ENCODE measurements at places on chromosomes 5 and 9.
A peak's percentile ranks its signal among the peaks of the same experiment; 100 is the strongest.

GRCh38 chr9:70947086-70947485, 174.3 kb downstream of the TRPM3 start:
- DNase-seq, result no peak

- DNase-seq, result no peak
Measured at GRCh38 chr9:109766351-109766750, 13.6 kb upstream of the PALM2AKAP2 start.

DNA sequence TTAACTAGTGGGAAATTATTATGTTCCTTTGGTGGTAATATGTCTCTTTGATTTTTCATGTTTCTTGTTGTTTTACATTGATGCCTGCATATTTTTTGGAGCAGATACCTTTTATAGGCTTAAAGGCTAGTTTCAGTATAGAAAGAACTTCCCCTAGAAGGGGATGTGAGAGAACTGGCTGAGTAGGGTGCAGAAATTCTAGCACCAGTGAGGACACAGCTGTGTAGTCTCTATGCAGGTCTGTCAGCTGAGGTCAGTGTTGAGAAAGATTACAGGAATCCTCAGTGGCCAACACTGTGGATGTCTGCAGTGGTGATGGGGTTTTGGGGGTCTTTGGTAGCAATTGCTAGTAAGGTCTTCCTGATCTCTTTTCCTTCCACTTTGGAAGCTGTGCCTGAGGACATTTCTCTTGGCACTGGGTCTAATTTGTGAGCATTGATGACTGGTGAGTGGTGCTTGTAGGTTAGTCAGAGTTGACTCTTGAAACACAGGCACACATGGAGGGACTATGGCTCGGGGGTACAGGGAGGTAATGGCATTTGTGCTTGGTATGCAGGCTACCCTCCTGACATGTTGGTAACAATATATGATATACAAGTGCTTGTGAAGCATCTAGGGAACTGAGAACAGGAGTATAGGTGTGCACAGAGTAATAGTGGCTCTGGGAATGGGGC, 221.4 kb downstream of the SPATA31D1 start:
- no peak for DNase-seq

GRCh38 chr9:135989722-135990467, 28.7 kb upstream of the UBAC1 start:
- peak; percentile 72 for DNase-seq

- DNase-seq, result peak; percentile 41
Measured at GRCh38 chr5:36944607-36945225, 68.1 kb downstream of the NIPBL start.

DNA sequence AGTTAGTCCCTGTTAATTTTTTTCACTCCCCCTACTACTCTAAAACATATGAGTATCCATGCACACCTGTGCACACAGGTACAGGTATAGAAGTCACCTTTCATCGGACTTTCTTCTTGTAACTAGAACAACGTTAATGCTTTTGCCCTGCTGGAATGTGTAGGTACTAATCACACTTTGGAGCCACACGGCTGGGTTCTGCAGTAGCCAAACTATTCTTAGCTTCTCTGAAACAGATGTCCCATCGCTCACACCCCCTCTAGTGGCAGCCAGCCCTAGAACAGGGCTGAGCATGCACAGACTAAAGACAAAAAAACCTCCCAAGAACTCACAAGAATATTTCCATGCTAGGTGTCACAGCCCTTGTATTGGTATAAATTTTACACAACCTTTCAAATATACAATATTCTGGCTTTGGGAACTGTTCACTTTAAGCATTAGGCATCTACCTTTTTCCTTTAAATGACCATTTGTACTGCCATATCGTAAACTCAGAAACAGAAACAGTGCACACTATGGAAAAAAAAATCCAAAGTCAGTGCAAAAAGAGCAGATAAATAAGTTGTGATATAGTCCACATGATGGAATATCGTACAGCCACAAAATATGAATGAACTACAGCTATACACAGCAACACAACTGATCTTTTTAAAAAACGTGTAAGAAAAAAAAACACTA, 64.0 kb downstream of the RETREG1 start:
- peak; percentile 60 for DNase-seq

- no peak for DNase-seq
Measured at GRCh38 chr9:18795947-18796671, 236.9 kb downstream of the SAXO1 start.

- no peak for DNase-seq
Measured at GRCh38 chr5:42767491-42768105, 11.0 kb downstream of the CCDC152 start.

DNA sequence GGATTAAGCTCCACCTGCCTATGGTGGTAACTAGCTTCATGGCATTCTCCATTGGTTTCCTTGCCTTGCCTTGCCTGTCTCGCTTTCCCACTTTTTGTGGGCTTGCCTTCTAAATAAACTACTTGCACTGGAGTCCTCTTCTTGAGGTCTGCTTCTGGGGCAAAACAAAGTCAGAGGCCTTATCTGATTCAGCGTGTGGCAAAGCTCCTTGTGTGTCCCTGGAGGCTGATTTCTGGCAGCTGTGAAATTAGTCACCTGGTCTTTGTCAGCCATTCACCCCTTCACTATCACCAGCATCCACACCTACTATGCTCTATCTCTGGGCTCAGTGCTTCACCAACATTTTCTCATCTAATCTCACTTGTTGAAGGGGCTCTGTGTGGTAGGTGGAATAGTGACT, 176.2 kb downstream of the SEC61B start:
- DNase-seq, result no peak

DNA sequence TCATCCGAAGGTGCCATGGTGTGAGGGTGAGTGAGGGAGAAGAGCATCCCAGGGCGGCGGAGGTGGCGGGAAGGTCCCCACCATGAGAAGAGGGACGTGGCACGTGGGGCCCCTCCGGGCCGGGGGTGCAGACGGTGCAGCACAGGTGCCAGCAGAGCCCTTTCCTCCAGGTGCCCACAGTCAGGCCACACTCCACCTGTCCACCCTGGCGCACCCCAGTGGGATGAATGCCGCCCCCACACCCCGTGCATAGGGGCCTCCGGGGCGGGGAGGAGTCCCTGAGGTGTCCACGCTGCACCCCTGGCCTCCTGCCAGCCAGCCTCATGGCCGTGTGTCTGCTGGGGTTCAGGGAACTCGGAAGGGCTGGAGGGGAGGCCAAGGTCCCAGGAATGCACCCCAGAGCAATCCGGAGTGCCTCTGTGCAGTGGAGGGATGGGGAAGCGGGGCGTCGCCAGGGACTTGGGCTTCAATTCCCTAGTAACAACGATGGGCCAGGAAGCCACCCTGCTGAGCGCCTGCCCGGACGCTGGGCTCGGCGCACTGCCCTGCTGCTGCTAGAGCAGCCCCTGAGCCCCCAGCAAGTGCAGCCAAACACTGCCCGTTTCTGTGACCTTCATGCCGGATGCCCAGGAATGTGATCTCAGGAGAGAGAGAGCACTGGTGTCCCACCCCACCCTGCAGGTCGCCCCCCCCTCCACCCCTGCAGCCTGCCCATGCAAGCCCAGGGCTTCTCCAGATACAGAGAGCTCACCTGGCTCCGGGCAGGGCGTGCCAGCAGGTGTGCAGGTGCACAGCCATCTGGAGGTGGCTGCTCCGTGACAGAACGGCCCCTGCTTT, 8.8 kb upstream of the NACC2 start:
- peak; percentile 78 for DNase-seq

DNA sequence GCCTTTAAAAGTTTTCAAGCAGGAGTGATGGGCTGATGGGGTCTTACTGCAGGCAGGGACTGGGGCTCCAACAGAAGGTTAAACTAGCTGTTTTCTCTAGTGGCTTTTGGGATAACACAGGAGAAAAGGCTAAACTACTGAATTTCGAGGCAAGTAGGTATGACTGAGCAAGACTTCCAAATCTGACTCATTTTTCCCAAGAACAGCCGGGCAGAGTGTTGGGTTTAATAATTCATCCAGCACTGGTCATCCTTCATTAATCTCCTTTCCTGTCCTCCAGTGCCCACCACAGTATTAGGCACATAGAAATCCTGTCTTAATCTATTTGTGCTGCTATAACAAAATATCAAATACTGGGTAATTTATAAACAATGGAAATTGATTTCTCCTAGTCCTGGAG, 20.5 kb downstream of the MSX2 start:
- DNase-seq, result no peak

DNA sequence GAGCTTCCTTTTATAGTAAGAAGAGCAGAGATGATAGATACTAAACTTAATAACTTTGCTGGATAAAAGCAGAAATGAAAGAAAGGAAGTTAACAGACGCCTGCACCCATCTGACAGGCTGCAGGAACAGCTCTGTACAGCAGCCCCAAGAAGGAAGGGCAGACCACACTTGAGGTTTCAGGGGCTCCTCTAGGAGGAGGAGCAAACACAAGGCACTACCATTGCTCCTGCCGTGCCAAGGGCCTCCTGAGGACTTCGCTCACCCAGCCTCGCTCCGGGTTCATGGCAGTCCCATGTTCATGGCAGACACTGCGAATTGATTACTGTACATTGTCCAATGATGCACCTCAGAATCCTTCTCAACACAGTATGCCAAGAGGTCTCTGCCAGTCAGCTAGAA, 85.1 kb downstream of the AMBP start:
- DNase-seq, result no peak

DNA sequence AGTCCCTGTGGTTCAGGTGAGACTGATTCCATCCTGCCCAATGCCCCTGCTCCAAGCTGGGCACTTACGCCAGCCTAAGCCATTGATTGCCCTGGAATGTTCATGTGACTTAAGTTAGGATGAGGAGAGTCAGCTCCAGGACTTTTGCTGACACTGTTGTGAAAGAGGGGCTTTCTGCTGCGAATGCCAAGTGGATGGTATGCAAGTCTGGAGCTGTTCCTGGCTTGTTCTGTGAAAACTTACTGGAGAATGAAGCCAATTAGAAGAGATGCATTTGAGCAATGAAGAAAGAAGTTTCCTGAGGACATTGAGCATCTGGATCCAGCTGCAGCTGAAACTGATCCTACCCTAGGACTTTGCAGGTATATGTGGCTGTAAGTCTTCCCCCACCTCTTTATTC, 61.2 kb upstream of the ZFR start:
- no peak for DNase-seq

All from COR-L47 (cell line).